ENCODE measurements at places on chromosomes 11 and 22.

DNA sequence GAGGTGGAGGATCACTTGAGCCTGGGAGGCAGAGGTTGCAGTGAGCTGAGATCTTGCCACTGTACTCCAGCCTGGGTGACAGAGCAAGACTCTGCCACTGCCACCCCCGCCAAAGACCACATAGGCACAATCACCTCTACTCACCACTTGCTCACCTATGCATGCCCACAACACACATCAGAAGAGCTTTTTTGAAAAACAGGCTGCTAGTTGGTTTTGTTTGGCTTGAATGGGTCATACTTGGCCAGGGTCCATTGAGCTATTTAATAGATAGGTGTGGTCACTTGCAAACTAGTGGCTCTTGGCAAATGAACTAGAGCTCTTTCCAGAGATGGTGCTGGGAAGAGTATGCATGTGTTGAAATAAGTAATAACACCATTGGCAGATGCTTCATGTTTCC lies 80.1 kb downstream of the EMSY start:
- H3K27me3 ChIP-seq, result no peaks in the 10 kb centered on the region
- no peaks in the 10 kb centered on the region for H3K4me1 ChIP-seq
- peaks cover 5% of the 10 kb centered on the region for H3K36me3 ChIP-seq
- H3K27ac ChIP-seq, result no peak overlapping the region
- DNase-seq, result no peak
- no peak overlapping the region for H3K4me3 ChIP-seq

DNA sequence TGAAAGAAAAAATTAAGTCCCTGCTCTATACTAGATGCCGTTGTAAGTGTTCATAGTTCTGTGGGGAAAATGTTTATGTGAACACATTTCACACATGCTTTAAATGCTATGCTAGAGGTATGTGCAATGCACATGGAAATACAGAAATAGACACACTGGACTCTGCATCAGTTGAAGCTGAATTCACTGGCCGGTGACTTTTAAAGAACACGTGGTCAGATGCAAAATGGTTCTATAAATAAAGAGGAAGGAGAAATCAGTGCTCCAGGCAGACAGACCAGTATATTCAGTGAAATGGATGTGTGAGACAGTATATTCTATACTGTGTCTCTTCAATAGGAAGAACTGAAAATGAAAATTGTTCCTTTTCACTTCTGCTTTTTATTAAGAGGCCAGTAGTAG lies 29.9 kb downstream of the TRPC6 start:
- H3K4me1 ChIP-seq, result no peaks in the 10 kb centered on the region
- no peak overlapping the region for H3K27ac ChIP-seq
- H3K4me3 ChIP-seq, result no peak overlapping the region
- no peaks in the 10 kb centered on the region for H3K27me3 ChIP-seq

- peaks cover 4% of the 10 kb centered on the region for H3K4me1 ChIP-seq
- H3K27me3 ChIP-seq, result no peaks in the 10 kb centered on the region
- no peaks in the 10 kb centered on the region for H3K36me3 ChIP-seq
- no peak overlapping the region for H3K27ac ChIP-seq
Observed at GRCh38 chr22:35023692-35024363, 42.1 kb upstream of the ISX start.

GRCh38 chr11:102279641-102280170 lies 37.6 kb upstream of the BIRC3 start:
- no peak overlapping the region for H3K27ac ChIP-seq
- H3K27me3 ChIP-seq, result no peaks in the 10 kb centered on the region
- no peak overlapping the region for H3K4me3 ChIP-seq
- peaks cover 8% of the 10 kb centered on the region for H3K4me1 ChIP-seq

DNA sequence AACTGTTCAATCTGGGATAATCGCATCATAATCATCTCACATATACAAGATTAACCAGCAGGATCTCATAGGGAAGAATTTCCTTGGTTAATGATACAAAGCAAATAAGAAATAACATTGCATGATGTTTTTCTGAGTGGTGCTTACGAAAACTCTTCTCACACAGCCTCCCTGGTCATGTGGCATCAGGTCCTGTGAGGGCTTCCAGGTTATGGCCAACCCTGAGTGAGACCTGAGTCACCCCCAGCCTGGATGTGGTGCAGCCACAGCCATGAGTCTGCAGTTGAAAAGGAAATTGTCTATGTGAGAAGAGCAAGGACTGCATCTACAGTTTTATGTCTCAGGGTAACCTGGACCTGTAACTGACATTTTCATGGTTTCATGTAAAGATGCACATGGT lies 90.5 kb upstream of the XKR3 start:
- H3K4me3 ChIP-seq, result no peak overlapping the region
- H3K4me1 ChIP-seq, result no peaks in the 10 kb centered on the region
- H3K36me3 ChIP-seq, result no peaks in the 10 kb centered on the region

- H3K4me3 ChIP-seq, result peak overlapping the region; percentile 91
- H3K36me3 ChIP-seq, result peaks cover 4% of the 10 kb centered on the region
- peaks cover 3% of the 10 kb centered on the region for H3K4me1 ChIP-seq
- peak overlapping the region; percentile 61 for H3K27ac ChIP-seq
Observed at GRCh38 chr11:100686476-100687053, 523 bp upstream of the ARHGAP42 start.

DNA sequence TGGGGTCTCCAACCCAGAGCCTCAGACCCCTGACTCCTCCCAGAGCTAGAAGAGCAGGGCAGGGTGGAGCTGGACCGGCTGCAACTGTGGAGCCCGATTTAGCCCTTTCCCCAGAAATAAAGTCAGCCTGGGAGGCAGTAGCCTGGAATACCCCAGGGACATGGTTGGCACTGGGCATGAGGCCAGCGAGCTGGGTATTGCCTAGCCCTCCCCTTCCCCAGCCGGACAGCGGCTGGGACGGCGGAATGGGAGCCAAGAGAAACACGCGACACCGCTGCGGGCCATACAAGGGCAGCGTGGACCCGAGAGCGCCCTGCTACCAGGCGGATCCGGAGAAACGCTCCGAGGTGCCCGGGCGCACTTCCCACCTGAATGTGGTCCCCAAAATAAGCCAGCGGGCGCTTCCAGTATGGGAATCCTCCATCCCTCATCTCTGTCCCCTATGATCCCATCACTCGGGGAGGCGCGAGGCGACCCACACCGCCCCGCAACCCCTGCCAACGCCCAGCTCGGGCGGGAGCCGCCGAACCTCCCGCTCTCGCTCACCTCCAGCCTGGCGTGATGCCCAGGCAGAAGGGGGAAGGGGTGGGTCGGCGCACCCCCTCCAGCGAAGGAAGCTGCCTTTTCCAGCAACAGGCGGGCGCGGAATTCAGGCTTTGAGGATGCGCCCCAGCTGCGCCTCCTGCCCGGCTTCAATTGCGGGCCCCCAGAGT lies 758 bp downstream of the MCAM start:
- H3K4me1 ChIP-seq, result peaks cover 57% of the 10 kb centered on the region
- H3K27ac ChIP-seq, result no peak overlapping the region
- peak overlapping the region; percentile 87 for H3K4me3 ChIP-seq
- peak; percentile 43 for DNase-seq
- peaks cover 28% of the 10 kb centered on the region for H3K36me3 ChIP-seq
